ENCODE measurements at places on chromosomes 12 and 14.

GRCh38 chr12:123164222-123164621 lies 13.3 kb upstream of the PITPNM2 start:
- DNase-seq, result no peak

GRCh38 chr12:131600160-131600532 lies 110.7 kb upstream of the SFSWAP start:
- no peak for DNase-seq

DNA sequence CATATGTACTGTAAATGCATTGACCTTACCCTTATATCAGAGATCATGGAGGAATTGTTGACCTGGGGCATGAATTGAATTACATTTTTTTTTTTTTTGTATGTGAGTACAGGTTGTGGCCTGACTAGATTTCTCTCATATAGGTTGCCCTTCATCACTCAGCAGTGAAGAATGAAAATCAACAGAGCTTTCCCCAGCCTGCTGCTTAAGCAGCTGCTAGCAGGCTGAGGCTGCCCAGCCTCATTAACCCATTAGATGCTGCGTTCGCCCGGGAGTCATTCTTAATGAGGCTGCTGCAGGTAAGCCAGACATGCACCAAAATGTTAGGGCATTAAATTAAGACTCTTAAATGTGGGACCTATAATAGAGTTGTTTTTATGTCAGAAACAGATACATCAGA lies 236.0 kb downstream of the ETNK1 start:
- DNase-seq, result peak; percentile 53

DNA sequence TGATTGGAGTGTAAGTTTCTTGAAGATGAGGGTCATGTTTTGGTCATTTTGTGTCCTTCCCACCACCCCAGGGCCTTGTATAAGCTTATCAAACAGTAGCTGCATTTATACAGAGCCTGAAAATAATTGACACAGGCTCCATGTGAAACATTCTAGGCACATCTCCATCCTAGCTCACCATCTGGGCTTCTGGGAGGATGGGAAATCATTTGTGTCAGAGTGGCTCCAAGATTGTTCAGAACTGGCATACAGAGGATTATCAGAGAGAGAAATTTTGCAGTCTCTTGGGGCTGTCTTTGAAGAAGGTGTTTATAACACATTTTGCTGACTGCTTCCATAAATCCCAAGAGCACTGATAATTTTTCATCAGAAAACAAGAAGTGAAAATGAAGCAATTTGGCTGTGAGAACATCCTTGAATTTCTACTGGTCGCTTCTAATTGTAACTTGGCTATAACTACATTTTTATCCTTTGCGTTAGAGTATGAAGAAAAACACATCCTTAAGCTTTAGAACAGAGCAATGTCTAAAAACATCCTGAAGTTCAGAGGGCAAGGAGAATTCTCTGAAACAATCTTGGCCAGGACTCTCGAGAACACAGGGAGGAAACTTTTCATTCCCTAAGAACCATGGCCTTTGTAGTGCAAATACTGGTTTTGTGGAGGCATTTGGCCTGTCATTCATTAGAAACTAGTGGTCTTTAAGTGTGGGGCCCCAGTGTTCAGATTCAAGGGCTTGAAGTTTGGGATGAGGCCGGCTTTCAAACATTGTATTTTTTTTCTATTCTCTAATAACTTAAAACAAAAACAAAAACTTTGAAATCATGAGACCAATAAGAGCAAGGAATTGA lies 151.1 kb downstream of the DACT1 start:
- DNase-seq, result no peak

DNA sequence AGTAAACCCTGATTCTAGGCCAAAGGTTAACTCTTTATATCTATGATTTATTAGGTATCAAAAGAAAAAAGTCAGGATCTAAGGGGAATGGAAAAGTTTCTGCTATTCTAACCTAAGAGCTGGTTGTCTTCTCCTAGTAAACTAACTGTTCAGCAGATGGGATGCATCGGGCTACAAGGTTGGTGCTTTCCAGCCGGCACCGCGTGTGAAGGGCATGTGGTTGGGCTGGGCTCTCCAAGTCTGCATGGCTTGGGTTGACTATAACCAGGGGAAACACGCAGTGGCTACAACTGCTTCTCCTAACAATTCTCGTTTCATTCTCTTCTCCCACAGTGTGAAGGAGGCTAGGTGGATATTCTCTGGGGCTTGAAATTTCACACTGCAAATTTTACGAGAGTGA lies 354.5 kb downstream of the APAF1 start:
- DNase-seq, result no peak

GRCh38 chr12:109625131-109625559 lies 51.6 kb downstream of the MVK start:
- peak; percentile 76 for DNase-seq

DNA sequence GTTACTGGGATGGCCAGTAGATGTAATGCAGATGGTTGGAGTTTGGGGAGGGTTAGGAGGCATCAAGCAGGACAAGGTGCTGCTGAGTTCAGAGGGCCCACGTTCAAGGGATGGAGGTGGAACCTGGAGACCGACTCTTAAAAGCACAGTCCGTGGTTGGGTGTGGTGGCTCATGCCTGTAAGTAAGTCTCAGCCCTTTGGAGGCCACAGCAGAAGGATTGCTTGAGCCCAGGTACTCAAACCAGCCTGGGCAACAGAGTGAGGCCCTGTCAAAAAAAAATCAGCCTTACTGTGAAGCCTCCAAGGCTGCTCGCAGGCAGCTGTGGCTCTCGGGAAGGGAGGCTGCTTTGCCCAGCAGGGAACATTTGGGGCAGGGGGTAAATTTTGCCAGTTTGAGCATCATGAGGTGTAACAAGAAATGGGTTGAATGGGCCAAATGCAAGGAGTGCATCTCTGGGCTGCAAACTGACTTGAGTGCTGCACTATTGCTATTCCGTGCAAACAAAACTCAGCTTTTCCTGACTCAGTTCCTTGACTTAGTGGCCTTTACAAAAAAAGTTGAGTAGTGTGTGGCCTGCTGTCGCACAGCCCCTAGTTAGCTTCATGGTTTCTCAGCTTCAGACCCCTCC lies 55.0 kb downstream of the ANAPC7 start:
- no peak for DNase-seq

DNA sequence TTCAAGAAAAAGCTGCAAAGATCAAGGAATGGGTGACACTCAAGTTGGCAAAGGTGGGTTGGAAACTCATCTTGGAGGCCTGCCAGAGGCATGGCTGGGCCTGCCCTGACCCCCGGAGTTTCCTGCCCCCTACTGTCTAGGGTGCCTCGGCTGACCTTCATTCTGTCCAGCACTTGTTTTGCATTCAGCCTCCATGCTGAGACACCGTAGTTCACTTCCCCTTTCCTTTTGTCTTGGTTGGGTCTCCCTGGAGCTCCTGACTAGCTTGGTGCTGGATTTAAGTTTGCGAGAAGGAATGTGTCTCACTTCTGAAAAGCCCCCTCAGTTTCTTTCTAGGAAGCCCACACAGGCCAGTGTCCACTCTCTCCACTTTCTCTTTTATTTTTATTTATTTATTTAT lies 26.5 kb downstream of the PLEKHH1 start:
- DNase-seq, result no peak

DNA sequence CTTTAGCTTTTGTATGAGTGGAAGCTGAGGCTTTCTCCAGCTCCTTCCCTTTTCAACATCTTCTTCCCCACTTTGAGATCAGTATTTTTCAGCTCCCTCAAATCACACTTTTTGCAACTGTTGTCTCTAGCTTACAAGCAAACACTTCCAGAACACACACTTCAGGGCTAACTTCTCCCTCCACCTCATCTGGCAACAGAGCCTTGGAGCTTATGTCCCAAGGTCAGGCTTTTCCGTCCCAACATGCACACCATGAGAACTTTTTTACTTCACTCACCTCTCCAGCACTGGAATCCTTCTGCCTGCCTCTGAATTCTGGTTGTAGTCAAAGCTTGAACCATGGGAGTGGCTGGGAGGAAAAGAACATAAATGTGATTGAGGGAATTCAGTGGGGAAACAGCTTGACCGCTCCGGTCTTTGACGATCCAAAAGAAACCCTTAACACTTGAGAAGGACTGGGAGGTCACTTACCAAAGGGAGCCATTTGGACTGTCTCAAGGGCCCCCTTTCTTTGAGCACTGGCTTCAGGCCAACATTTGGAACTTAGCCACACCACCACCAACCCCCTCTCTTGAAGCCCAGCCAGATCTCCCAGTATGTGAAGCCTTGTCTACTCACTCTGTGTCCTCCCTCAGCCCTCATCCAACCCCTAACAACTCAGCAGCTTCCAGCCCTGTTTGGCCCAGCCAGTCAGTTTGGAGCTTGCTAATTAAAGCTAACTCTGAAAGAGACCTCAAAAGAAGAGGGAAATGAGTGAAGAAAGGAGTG lies 3.9 kb upstream of the BLOC1S1 start:
- no peak for DNase-seq

- DNase-seq, result peak; percentile 47
Measured at GRCh38 chr14:72516936-72517700, 376.8 kb downstream of the DPF3 start.

- no peak for DNase-seq
Measured at GRCh38 chr12:82970614-82971013, 283.9 kb downstream of the TMTC2 start.

- peak; percentile 94 for DNase-seq
Measured at GRCh38 chr14:24271134-24271833, at the start of gene RABGGTA. TSS of gene RABGGTA (minus strand) at chr14:24271597. CDS start at chr14:24271115, 482 bp downstream.

Measured in SK-N-DZ (cell line).